ENCODE measurements at places on chromosomes 4 and X. TPM values are rescaled to one million over a fixed set of nuclear protein-coding genes. Genes with fewer than 3 reads are reported as not detected.

The TRPC3 gene
- 0.08 TPM for total RNA-seq

The IQCM gene
- not detected for total RNA-seq

The SNCA gene
- total RNA-seq: 0.07 TPM

The ARX gene
- 0.25 TPM for total RNA-seq

The OSTC gene
- total RNA-seq: 90.5 TPM

The DGAT2L6 gene
- total RNA-seq: not detected

The GAGE13 gene
- total RNA-seq: not detected

The KDR gene
- 0.10 TPM for total RNA-seq

The GLRA3 gene
- not detected for total RNA-seq

The ADGRG4 gene
- not detected for total RNA-seq

The HPGD gene
- total RNA-seq: 83.9 TPM

The SSX2 gene
- total RNA-seq: not detected

The SERPINA7 gene
- total RNA-seq: not detected

The PNMA6A gene
- 5.4 TPM for total RNA-seq

The TCEAL4 gene
- 117 TPM for total RNA-seq

The TLR10 gene
- not detected for total RNA-seq

The BRCC3 gene
- 26.6 TPM for total RNA-seq

The RAB41 gene
- not detected for total RNA-seq

The IGFBP7 gene
- total RNA-seq: 283 TPM

The FHIP1A gene
- total RNA-seq: 0.09 TPM

The P2RY10 gene
- not detected for total RNA-seq

The SPANXN1 gene
- not detected for total RNA-seq

The AMER1 gene
- 2.6 TPM for total RNA-seq

The SPATA18 gene
- total RNA-seq: 4.5 TPM

The TREX2 gene
- total RNA-seq: 1.4 TPM

The GYPB gene
- not detected for total RNA-seq

The HTN3 gene
- not detected for total RNA-seq

The RBMX2 gene
- 27.1 TPM for total RNA-seq

The RS1 gene
- total RNA-seq: not detected

The CSN1S1 gene
- not detected for total RNA-seq

The GYPE gene
- total RNA-seq: not detected

The PAGE2 gene
- not detected for total RNA-seq

The ETDA gene
- total RNA-seq: not detected

The ADH1A gene
- not detected for total RNA-seq

The ARAP2 gene
- 0.47 TPM for total RNA-seq

The CLDN34 gene
- total RNA-seq: not detected

All from A549 treated with AZD2906 at 1 μM for 4 hours (cell line).